ENCODE measurements at places on chromosomes 11 and 22.
A peak's percentile ranks its signal among the peaks of the same experiment; 100 is the strongest.

- DNase-seq: no peak
Measured at GRCh38 chr11:47881145-47881544, 33.0 kb upstream of the NUP160 start.

DNA sequence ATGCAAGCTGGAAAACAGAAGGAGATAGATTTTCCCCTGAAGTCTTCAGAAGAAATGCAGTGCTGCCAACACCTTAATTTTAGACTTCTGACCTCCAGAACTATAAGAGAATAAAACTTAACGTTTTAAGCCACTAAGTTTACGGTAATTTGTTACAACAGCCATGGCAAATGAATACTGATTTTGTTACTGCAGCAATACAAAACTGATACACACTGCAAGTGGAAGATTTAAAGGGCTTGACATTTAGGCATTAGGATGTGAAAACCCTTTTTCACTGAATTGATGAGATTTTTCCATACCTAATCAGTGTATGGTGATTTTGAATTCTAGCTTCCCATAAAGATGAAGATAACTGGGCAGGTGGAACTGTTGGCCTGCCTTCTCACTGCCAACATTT lies 22.1 kb upstream of the LMO2 start:
- DNase-seq: no peak

- DNase-seq: no peak
Measured at GRCh38 chr22:39317084-39317774, 2.2 kb downstream of the RPL3 start.

- DNase-seq: no peak
Measured at GRCh38 chr11:127338380-127339259, 338.1 kb upstream of the KIRREL3 start.

- no peak for DNase-seq
Measured at GRCh38 chr11:48088682-48089050, 108.3 kb downstream of the PTPRJ start.

DNA sequence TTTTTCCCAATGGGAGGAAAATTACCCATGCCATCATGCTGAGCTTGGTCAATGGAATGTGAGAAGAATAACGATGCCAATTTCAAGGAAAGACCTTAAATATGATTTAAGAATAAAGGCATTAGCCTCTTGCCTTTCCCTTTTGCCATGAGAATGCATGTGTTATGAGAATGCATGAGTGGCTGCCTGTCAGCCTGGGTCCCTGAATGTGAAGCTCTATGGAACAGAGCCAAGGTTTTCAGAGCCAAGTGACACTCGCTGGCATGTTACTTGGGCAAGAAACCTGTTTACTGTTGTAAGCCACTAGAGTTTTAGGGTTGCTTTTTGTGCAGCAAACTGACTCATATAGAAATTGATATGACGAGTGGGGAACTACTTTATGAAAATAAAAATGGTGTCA lies 75.7 kb downstream of the JRKL start:
- DNase-seq: peak; percentile 36

- DNase-seq: no peak
Measured at GRCh38 chr11:9601876-9602199, 28.4 kb downstream of the WEE1 start.

- DNase-seq: peak; percentile 80
Measured at GRCh38 chr11:66082946-66083698, 13.1 kb downstream of the PACS1 start.

DNA sequence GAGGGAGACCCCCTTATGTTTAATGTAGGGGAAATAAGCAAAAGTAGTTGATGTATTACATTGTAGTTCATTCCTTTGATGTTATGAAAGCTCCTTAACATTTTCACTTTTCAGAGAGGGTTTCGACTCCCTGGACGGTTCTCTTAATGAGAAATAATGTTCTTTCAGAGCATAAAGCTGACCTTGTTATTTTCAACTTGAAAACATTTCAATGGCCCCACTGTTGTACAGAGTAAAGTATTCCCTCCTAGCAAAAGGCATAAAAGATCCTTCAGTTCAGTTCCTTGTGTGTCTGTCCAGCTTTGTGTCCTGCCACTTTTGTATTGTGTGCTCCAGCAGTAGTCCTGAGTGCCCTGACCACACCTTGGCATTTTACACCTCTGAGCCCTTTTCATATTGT lies 63.9 kb downstream of the UVRAG start:
- no peak for DNase-seq

All from BE2C (cell line).